ENCODE measurements at places on chromosomes 3 and 15.

DNA sequence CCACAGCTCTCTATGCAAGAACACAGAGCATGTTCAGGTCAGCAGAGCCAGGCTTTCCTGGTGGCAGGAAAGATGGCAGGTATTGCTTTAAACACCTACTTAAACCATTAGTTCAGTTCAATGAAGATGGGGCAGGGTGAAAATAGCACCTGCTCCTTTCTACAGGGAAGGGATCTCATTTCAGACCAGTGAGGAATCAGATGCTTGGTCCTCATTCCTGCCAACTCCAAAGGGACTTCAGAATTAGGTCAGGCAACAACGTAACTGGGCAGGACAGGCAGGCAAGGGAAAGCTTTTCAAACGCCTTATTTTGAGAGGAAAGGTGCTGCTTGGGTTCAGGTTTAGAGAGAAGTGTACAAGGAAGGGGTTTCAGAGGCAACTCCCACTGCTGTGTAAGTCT is 12.6 kb upstream of the RPS17 start:
- no peak for DNase-seq

GRCh38 chr3:121436641-121437040 is 109.1 kb downstream of the POLQ start:
- DNase-seq, result no peak

- no peak for DNase-seq
These were observed 321.8 kb downstream of the CTNNB1 start for GRCh38 chr3:41521010-41521655.

DNA sequence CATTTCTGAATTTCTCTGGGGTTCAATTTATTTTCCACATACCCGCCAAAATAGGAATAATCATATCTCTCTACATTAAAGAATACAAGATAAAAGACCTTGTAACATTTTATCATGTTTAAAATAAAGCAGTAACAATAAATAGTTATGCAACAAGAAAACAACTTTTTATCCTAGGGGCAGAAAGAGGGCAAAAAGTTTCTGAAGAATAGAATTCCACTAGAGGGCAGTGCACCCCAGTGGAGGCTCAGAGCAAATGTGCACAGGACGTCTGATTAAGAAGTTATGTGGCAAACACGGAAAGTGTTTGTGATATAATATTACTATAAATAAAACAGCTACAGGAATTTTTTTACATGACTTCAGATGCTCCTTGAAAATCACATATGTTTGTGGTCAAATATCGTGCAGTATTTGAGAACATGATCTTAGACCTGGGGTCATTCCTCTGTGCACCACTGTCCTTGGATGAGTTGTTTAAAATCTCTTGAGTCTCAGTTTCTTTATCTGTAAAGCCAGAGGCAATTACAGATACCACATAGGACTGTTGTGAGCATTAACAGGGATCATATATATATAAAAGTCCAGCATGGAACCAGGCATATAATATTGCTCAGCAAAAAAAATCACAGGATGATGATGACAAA is 13.2 kb upstream of the PIK3R4 start:
- DNase-seq, result peak; percentile 71

- DNase-seq, result no peak
These were observed 32.7 kb downstream of the SMAD3 start for GRCh38 chr15:67097930-67098740.

GRCh38 chr15:74725845-74726773 is 781 bp upstream of the CYP1A1 start:
- DNase-seq, result no peak

- peak; percentile 98 for DNase-seq
These were observed 8.8 kb downstream of the RASGRP1 start for GRCh38 chr15:38555686-38556334.

DNA sequence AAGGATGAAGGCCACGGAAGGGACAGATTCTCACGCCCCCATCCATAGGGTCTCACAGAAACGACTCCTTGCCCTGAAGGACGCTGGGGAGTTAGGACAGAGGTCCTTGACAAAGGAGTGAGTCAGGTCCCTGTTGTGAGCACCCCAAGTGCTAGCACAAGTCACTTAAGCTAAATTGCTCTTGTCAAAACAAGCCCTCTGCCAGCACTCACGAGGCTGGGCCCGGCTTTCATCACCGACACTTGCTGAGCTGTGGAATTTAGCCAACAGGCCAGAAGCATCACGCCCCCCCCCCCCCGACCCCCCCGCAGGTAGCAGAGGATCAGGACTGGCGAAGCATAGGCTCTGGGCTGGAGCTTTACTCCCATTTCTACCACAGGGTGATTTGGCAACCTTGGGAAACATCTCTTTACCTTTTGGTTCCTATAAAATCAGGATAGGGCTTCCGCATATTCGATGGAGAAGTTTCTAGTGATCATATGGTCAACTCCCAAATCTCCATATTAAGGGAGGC is 75.4 kb downstream of the ADCY5 start:
- DNase-seq, result peak; percentile 60

GRCh38 chr3:12356996-12357395 is 68.1 kb downstream of the PPARG start:
- no peak for DNase-seq

DNA sequence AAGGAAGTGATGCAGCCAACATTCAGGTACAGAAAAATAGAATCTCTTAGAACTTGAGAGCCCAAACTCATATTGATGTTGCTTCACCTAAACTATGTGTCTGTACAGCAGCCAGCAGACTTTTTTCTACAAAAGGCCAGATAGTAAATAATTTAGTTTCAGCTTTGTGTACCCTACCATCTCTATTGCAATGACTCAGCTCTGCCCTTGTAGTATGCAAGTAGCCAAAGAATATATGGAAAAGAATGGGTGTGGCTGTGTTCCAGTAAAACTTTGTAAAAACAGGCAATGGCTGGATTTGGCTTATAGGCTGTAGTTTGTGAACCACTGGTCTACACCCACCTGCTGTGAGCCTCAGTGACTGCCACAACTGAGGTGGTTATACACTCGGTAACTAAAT is 392.5 kb upstream of the RARB start:
- DNase-seq, result no peak

- no peak for DNase-seq
These were observed 25.5 kb downstream of the ZNF148 start for GRCh38 chr3:125349556-125350165.

Measured in NCI-H524 (cell line).